ENCODE measurements at places on chromosomes 7 and 10. TPM values are rescaled to one million over a fixed set of nuclear protein-coding genes. Genes with fewer than 3 reads are reported as not detected.

GRCh38 chr10:59537501-59537900, 172.1 kb downstream of the SLC16A9 start:
- DNase-seq, result no peak

DNA sequence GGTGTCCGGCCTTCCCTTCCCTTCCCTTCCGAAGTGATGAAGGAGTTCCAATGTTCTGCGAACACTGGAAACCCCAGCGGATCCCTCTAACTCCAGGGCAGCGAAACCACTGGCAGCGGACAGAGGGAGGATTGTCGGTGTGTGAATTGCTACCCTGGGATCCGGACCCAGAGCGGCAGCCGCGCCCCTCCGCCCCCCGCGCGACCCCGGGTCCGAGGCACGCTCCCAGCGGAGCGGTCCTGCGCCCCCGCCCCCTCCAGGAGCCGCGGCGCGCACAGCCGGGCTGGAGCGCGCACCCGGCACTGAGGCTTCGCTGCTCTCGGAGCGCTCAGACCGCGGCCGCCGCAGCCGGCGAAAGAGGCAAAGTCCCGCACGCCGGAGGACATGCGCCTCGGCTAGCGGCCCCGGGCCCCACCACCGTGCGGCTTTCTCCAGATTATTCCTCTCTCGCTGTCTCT, at the start of gene PTPRZ1:
PTPRZ1 (plus strand) TSS at position 331 of the 458 bp plus-strand sequence. CDS start 339 bp downstream, outside the sequence.
- no peak for DNase-seq

GRCh38 chr7:100563809-100564400, 9.8 kb downstream of the SAP25 start:
- no peak for DNase-seq

GRCh38 chr7:100221231-100221718, 1.5 kb downstream of the PVRIG start:
- no peak for DNase-seq

GRCh38 chr10:97179731-97180362, 5.9 kb downstream of the SLIT1 start:
- DNase-seq, result no peak

DNA sequence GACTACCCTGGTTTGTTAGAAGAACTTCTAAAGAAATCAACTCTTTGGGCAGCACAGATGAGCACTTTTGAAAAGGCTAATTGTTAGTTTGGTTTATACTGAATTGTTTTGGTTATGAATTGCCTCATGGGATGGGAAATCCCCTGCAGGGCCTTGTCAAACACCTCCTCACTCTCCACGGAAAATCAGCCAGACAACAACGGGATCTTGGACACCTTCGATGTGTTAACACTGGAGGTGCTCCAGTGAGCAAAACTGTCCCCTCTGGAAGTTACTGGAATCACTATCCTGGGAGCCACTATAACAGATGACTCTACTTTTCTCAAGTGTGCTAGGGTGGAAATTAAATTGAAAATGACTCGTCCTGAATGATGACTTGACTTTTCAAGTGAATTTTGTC, 38.7 kb downstream of the CDK6 start:
- DNase-seq, result no peak

DNA sequence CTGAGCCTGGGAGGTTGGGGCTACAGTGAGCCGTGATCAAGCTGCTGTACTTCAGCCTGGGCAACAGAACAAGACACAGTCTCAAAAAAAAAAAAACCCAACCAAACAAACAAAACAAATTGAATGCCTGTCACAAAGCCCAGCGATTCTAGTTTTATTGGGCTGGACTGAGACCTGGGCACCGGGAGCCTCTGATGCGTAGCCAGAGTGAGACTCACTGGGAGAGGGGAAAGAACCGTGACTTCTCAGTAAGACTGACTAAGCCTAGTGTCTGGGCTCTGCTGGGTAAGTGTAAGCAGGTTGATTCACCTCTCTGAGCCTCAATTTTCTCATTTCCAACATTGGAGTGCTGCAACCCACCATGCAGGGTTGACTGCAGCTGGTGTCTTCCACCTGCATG, 10.1 kb upstream of the LEP start:
- no peak for DNase-seq

The MNX1 gene
- polyA plus RNA-seq, result not detected

The RINT1 gene
- polyA plus RNA-seq, result 19.8 TPM

The WEE2 gene
- polyA plus RNA-seq, result not detected

Data from BJ (cell line).